ENCODE measurements at places on chromosomes 4 and X. TPM values are rescaled to one million over a fixed set of nuclear protein-coding genes. Genes with fewer than 3 reads are reported as not detected.
A peak's percentile ranks its signal among the peaks of the same experiment; 100 is the strongest.

- DNase-seq, result no peak
- H3K4me1 ChIP-seq, result no peaks in the 10 kb centered on the region
- H3K27me3 ChIP-seq, result no peaks in the 10 kb centered on the region
- no peak overlapping the region for H3K27ac ChIP-seq
- peaks cover 10% of the 10 kb centered on the region for H3K36me3 ChIP-seq
Measured at GRCh38 chrX:134774190-134775048, 116.1 kb upstream of the PLAC1 start.

- peak overlapping the region; percentile 75 for H3K27ac ChIP-seq
- H3K4me3 ChIP-seq, result peak overlapping the region; percentile 36
- H3K36me3 ChIP-seq, result no peaks in the 10 kb centered on the region
- no peaks in the 10 kb centered on the region for H3K27me3 ChIP-seq
- peaks cover 9% of the 10 kb centered on the region for H3K4me1 ChIP-seq
Measured at GRCh38 chrX:9913146-9913433, 54.1 kb upstream of the CLDN34 start.

DNA sequence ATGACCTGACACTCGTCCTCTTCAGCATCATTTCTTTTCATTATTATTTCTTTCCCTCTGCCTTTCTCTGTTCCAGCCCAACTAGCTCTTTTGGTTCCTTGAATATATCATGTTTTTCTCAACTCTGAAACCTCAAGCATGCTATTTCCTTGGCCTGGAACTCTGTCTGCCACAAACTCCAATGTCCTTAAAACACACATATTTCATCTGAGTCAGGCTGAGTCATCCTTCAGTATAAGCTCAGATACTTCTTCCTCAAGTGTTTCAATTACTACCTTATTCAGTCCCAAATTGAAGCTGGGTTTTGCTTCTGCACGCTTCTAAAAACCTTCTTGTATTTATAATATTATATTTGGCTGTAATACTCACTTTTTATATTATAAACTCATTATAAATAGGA lies 424.2 kb downstream of the PDGFC start:
- H3K4me1 ChIP-seq, result peaks cover 5% of the 10 kb centered on the region
- no peaks in the 10 kb centered on the region for H3K27me3 ChIP-seq
- no peak overlapping the region for H3K4me3 ChIP-seq
- DNase-seq, result no peak
- no peak overlapping the region for H3K27ac ChIP-seq
- H3K36me3 ChIP-seq, result no peaks in the 10 kb centered on the region

DNA sequence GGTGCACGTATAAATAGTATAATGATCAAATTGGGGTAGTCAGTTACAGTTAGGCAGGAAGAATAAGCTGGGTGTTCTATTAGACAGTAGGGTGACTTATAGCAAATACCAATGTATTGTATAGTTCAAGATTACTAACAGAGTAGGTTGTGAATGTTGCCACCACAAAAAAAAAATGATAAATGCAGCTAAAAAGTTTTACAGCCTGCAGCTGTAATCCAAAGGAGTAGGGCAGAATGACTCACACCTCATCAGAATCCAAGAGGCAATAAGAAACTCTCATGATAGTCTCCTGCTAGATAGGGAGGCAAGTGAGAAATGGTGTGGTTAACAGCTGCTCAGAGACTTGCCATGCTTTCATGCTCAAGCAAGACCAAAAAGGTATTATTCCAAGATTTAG lies 19.6 kb upstream of the TCEAL4 start:
- no peaks in the 10 kb centered on the region for H3K4me1 ChIP-seq
- H3K27ac ChIP-seq, result no peak overlapping the region
- H3K4me3 ChIP-seq, result no peak overlapping the region
- DNase-seq, result no peak
- no peaks in the 10 kb centered on the region for H3K27me3 ChIP-seq

SPANXN4 gene
- not detected for total RNA-seq

DNA sequence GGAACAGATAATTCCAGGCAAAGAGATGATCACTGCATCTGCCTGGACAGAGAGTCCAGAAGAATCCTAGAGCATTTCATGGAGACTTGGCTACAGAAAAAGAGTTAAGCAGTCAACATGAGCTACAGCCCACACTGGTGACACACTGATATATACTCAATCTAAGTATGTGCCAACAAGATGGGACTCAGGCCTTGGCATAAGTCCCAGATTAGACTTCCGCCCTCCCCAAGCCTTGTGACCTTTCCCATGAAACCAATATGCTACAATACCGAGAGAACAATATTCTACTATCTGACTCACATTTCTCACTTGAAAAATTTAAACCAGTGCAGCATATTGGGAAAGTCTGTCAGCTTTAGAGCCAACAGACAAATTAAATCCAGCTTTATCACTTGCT lies 65.7 kb upstream of the SLITRK2 start:
- H3K4me1 ChIP-seq, result no peaks in the 10 kb centered on the region
- no peak overlapping the region for H3K27ac ChIP-seq
- DNase-seq, result no peak
- no peaks in the 10 kb centered on the region for H3K36me3 ChIP-seq
- no peak overlapping the region for H3K4me3 ChIP-seq
- no peaks in the 10 kb centered on the region for H3K27me3 ChIP-seq

LGI2 gene
- total RNA-seq, result 0.26 TPM

GRCh38 chr4:173037242-173037641 lies 131.4 kb upstream of the GALNT7 start:
- no peaks in the 10 kb centered on the region for H3K36me3 ChIP-seq
- peaks cover 13% of the 10 kb centered on the region for H3K4me1 ChIP-seq
- H3K27ac ChIP-seq, result no peak overlapping the region

DNA sequence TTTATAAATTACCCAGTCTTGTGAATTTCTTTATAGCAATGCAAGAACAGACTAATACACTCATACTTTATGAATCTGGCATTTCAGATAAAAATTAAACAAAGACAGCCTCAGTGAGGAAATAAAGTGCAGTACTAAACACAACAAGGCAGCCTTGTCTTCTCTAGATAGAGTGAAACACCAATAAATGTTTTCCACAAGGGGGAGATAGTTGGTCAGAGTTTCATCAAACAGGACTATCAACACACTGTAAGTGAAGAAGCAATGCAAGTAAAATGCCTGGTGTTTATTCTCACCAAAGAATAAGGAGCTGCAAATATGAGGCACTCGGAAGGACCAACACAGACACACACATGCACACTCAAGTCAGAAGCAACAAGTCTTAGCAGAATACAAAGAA lies 62.8 kb downstream of the FAM9B start:
- H3K4me3 ChIP-seq, result no peak overlapping the region
- DNase-seq, result no peak
- H3K4me1 ChIP-seq, result no peaks in the 10 kb centered on the region
- no peak overlapping the region for H3K27ac ChIP-seq
- no peaks in the 10 kb centered on the region for H3K27me3 ChIP-seq

ARAP2 gene
- total RNA-seq, result 88.2 TPM

DNA sequence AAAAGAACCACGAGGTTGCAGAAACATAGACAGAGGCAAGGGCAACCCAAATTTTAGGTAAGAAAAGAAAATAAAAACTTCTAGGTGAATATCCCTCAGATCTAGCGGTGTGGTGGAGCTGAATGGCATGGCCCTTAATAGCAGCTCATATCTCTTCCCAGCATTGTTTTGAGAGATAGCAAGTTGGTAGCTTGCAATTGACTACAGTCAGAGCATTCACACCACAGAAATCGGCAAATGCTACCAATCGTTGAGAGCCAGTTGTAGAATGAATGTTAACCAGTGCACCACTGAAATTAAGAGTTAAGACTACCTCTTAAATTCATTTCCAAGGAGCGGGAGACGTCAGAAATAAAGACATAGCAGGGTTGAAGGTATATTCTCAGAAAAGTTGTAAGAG lies 184.0 kb upstream of the KIT start:
- H3K4me1 ChIP-seq, result no peaks in the 10 kb centered on the region
- H3K36me3 ChIP-seq, result no peaks in the 10 kb centered on the region
- no peak overlapping the region for H3K27ac ChIP-seq
- no peak for DNase-seq

GRCh38 chr4:175424111-175424510 lies 388.0 kb downstream of the GPM6A start:
- no peak overlapping the region for H3K27ac ChIP-seq
- DNase-seq, result no peak

DNA sequence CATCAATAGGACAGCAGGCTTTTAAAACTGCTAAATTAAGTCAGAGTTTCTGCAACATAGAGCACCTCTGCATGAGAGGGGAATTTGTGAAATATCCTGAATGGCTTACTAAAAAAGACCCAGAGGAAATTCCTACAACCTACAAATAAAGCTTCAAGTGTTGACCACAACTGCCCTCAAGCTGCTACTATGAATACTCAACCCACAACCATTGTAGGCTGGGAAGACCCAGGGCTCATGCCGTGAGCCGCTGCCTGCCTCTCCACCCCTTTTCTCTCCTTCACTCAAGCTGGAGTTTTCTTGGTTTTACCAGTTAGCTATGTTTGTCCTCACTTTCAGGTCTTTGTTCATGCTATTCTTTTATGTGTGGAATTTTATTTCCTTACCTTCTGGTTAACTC lies 151.6 kb downstream of the EMCN start:
- no peaks in the 10 kb centered on the region for H3K36me3 ChIP-seq
- no peaks in the 10 kb centered on the region for H3K4me1 ChIP-seq
- no peak for DNase-seq
- no peak overlapping the region for H3K4me3 ChIP-seq
- no peak overlapping the region for H3K27ac ChIP-seq

GRCh38 chr4:78876568-78877320 lies 62.5 kb downstream of the PAQR3 start:
- H3K36me3 ChIP-seq, result peaks cover 51% of the 10 kb centered on the region
- H3K27me3 ChIP-seq, result no peaks in the 10 kb centered on the region
- H3K4me3 ChIP-seq, result no peak overlapping the region
- no peak overlapping the region for H3K27ac ChIP-seq

GRCh38 chr4:164748375-164748774 lies 5.6 kb upstream of the SMIM31 start:
- H3K36me3 ChIP-seq, result no peaks in the 10 kb centered on the region
- peaks cover 2% of the 10 kb centered on the region for H3K27me3 ChIP-seq
- no peak overlapping the region for H3K4me3 ChIP-seq
- DNase-seq, result no peak
- H3K27ac ChIP-seq, result no peak overlapping the region

- no peaks in the 10 kb centered on the region for H3K36me3 ChIP-seq
- H3K4me1 ChIP-seq, result no peaks in the 10 kb centered on the region
- H3K27me3 ChIP-seq, result no peaks in the 10 kb centered on the region
Measured at GRCh38 chrX:121256647-121257046, 209.2 kb downstream of the GLUD2 start.

DNA sequence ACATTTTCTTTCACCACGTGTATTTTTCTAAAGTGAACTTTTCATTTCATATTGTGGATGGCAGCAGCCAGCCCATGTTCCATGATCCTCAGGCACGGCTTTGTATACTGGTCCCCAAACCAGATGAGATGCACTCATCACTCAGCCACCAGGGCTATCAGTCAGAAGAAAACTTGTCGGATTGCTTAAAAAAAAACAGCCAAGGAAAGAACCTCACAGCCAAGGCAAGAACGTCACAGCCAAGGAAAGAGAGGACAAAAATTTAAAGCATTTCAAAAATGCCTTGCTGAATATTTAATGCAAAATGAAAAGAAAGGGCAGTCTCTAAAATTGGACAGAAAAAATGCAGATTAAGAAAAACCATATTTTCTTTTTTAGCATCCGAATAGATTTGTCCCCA lies 333.3 kb downstream of the PDGFC start:
- H3K36me3 ChIP-seq, result no peaks in the 10 kb centered on the region
- no peaks in the 10 kb centered on the region for H3K27me3 ChIP-seq
- H3K4me1 ChIP-seq, result no peaks in the 10 kb centered on the region
- no peak overlapping the region for H3K4me3 ChIP-seq
- no peak for DNase-seq
- H3K27ac ChIP-seq, result no peak overlapping the region

- H3K36me3 ChIP-seq, result no peaks in the 10 kb centered on the region
- H3K27me3 ChIP-seq, result peaks cover 99% of the 10 kb centered on the region
- peaks cover 38% of the 10 kb centered on the region for H3K4me1 ChIP-seq
- no peak for DNase-seq
Measured at GRCh38 chr4:4871242-4871572, 11.7 kb downstream of the MSX1 start.

DNA sequence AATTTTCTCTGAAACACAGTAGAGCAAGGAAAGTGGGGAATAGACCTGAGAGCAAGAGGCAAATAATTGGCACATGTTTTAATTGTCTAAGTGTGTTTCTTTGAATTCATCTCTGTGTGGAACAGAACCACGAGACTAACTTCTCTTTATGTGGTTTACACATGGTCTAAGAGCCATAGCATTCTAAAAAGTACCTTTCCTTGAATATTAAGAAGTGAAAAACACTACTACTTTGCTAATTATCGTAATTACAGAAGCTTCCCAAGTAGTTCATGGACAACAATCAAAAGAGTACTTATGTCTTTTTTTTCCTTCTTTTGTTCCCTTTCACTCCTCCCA lies 2.9 kb upstream of the CYBB start:
- no peak overlapping the region for H3K27ac ChIP-seq
- DNase-seq, result no peak
- no peak overlapping the region for H3K4me3 ChIP-seq
- no peaks in the 10 kb centered on the region for H3K27me3 ChIP-seq
- no peaks in the 10 kb centered on the region for H3K4me1 ChIP-seq
- H3K36me3 ChIP-seq, result no peaks in the 10 kb centered on the region

DNA sequence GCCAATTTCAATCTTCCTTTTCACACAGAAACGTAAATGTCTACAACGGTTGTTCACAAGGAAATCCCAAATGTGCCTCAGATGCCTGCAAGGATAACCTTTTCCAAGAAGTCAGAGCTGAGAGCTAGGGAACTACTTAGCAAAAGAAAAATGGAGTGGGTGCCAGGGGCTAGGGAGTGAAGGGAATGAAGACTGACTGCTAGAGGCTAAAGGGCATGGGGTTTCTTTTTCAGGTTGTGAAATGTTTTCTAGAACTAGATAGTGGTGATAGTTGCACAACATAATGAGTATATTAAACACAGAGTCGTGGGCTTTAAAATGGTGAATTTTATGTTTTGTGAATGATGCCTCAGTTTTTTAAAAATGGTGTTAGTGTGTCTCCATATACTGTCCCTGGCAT lies 53.4 kb downstream of the CD99L2 start:
- no peaks in the 10 kb centered on the region for H3K27me3 ChIP-seq
- peaks cover 9% of the 10 kb centered on the region for H3K4me1 ChIP-seq
- H3K27ac ChIP-seq, result no peak overlapping the region
- no peak overlapping the region for H3K4me3 ChIP-seq

DNA sequence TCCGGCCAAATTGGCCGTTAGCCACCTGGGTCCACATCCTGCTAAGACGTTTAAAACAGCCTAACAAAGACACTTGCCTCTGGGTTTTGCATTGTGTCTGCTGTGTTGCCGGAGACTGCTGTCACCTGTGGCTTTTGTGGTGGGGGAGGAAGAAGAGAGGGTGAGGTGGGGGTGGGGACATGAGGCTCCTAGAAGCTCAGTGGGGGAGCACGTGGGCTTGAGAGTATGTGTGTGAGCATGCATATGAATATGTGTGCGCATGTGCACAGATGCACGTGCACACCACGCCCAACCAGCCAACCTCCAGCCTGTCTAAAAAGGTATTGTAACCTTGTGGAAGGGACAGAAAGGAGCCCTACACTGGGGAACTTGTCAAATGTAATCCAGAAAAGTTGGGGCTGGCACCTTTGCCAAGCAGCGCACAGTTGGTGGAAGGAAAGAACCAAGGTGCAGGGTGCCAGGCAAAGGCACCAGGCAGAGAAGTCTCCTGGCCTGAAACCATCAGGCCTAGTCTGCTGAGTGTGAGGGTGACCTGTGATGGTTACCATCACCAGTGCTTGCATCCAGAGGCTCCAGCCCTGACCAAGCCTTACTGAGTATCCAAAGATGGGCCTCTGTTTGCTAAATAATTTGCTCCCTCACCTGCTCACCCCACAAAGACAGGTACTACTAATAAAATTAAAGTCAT lies 10.1 kb upstream of the SASH3 start:
- DNase-seq, result no peak
- no peaks in the 10 kb centered on the region for H3K27me3 ChIP-seq

- no peaks in the 10 kb centered on the region for H3K36me3 ChIP-seq
- peaks cover 4% of the 10 kb centered on the region for H3K27me3 ChIP-seq
- H3K4me3 ChIP-seq, result no peak overlapping the region
- no peak overlapping the region for H3K27ac ChIP-seq
Measured at GRCh38 chr4:144357975-144358374, 217.5 kb upstream of the GYPA start.
